ENCODE measurements at places on chromosomes 7 and 10. TPM values are rescaled to one million over a fixed set of nuclear protein-coding genes. Genes with fewer than 3 reads are reported as not detected.

GRCh38 chr7:111029574-111030251, 61.2 kb upstream of the LRRN3 start:
- H3K4me1 ChIP-seq: no peaks in the 10 kb centered on the region
- H3K36me3 ChIP-seq: no peaks in the 10 kb centered on the region
- DNase-seq: no peak
- no peak overlapping the region for H3K4me3 ChIP-seq
- H3K27me3 ChIP-seq: no peaks in the 10 kb centered on the region

Gene CCL26
- polyA plus RNA-seq: 9.8 TPM

DNA sequence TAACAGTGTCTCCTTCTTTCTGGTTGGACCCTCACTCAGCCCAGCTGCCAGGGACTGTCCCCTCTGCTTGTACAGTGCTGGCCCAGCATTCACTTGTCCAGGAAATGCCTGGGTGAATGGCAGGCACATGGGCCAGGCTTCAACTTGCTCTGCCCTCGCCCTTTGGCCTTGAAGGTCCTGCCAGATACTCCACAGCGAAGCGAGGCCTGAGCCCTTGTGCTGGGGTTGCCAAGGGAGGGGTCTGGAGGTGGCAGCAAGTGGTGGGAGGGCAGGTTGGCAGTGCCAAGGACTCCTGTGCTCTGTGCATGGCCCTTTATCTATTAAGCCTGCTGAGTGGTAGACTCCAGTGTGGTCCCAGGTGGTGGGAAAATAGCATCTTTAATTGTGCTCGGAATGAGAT, 75.7 kb downstream of the CDH23 start:
- no peak for DNase-seq
- H3K36me3 ChIP-seq: no peaks in the 10 kb centered on the region
- H3K4me3 ChIP-seq: no peak overlapping the region
- peaks cover 23% of the 10 kb centered on the region for H3K4me1 ChIP-seq
- H3K27me3 ChIP-seq: no peaks in the 10 kb centered on the region

DNA sequence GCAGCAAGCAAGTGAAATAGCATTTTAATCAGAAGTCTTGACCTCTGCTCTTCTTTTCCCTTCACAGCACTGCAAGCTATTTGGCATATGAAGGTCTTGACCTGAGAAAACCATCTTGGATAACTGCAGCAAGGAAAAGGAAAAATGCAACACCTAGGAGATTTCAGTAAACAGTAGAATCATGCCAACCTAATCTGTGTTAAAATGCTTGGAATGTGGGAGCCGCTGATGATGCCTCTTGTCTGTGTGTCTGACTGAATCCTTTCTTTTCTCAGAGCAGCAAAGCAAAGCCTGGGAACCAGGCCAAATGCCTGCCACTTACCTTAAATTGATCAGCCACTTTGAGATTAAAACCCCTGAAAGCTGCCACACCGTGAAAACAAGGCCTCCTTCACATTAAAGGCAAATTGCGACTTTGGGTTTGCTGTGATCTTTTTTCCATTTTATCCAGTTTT, 80.4 kb upstream of the CDK6 start:
- no peaks in the 10 kb centered on the region for H3K36me3 ChIP-seq
- H3K4me1 ChIP-seq: no peaks in the 10 kb centered on the region
- no peak overlapping the region for H3K27ac ChIP-seq
- DNase-seq: no peak

Gene CTAGE8
- polyA plus RNA-seq: not detected

GRCh38 chr7:117489016-117489415, 9.2 kb downstream of the CFTR start:
- DNase-seq: no peak
- H3K4me3 ChIP-seq: no peak overlapping the region
- H3K4me1 ChIP-seq: no peaks in the 10 kb centered on the region
- no peaks in the 10 kb centered on the region for H3K27me3 ChIP-seq

Gene C10orf143
- polyA plus RNA-seq: 5.7 TPM

Gene GTPBP10
- 13.9 TPM for polyA plus RNA-seq

GRCh38 chr7:72435925-72436480, 23.9 kb upstream of the CALN1 start:
- no peak overlapping the region for H3K27ac ChIP-seq
- no peaks in the 10 kb centered on the region for H3K36me3 ChIP-seq
- no peaks in the 10 kb centered on the region for H3K4me1 ChIP-seq
- no peak for DNase-seq
- no peak overlapping the region for H3K4me3 ChIP-seq
- H3K27me3 ChIP-seq: no peaks in the 10 kb centered on the region

DNA sequence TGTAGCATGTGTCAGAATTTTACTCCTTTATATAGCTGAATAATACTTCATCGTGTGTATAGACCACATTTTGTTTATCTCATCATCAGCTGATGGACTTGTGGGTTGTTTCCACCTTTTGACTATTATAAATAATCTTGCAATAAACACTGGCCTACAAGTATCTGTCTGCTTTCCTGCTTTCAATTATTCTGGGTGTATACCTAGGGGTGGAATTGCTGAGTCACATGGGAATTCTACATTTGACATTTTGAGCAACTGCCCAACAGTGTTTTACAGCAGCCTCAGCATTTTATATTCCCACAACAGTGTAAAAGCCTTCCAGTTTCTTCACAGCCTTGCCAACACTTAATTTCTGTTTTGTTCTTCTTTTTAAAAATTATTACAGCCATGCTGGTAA, 200.3 kb upstream of the PRSS1 start:
- H3K27me3 ChIP-seq: no peaks in the 10 kb centered on the region
- no peak for DNase-seq
- no peak overlapping the region for H3K4me3 ChIP-seq
- H3K27ac ChIP-seq: no peak overlapping the region
- no peaks in the 10 kb centered on the region for H3K4me1 ChIP-seq

- H3K4me3 ChIP-seq: no peak overlapping the region
- no peak for DNase-seq
- H3K4me1 ChIP-seq: peaks cover 43% of the 10 kb centered on the region
- no peaks in the 10 kb centered on the region for H3K27me3 ChIP-seq
- H3K36me3 ChIP-seq: no peaks in the 10 kb centered on the region
Observed at GRCh38 chr10:124674768-124675222, 69.4 kb downstream of the FAM53B start.

DNA sequence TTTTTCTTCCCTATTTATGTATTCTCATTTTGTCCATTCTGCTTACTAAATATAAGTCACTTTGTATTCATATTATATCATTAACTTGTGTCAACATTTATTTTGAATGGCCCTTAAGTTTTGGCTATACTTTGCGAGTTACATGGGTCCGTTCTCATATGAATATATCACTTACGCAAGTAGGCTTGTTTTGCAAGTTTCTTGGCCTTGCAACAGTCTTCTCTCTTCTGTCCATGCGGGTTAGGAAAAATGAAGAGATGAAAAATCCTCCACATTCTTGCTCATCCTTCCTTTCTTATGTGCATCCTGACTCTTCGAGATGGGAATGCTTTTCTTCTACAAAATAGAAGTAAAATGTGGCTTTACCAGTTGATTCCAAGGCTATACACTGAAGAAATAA, 82.8 kb downstream of the GPR158 start:
- H3K27ac ChIP-seq: no peak overlapping the region
- H3K4me3 ChIP-seq: no peak overlapping the region
- H3K4me1 ChIP-seq: no peaks in the 10 kb centered on the region
- no peaks in the 10 kb centered on the region for H3K27me3 ChIP-seq

DNA sequence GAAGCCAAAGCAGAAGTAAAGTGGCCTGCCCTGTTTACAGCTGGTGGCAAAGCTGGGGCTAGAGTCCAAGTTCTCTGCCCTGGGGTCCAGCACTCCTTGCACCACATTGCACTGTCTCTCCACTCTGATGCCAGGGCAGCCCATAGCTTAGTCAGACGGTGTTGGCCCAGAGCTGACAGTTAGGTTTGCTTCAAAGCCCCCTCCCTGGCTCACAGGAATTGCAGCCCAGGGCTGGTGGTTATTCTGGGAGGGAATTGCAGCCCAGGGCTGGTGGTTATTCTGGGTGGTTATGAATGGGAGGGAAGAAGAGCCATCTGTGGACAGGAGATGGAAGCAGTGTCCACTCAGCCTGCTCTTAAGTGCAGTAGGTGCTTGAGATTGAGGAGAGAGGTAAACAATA, 88.9 kb downstream of the SCRN1 start:
- no peak for DNase-seq
- no peaks in the 10 kb centered on the region for H3K27me3 ChIP-seq
- H3K4me3 ChIP-seq: no peak overlapping the region
- no peaks in the 10 kb centered on the region for H3K36me3 ChIP-seq
- no peaks in the 10 kb centered on the region for H3K4me1 ChIP-seq

Gene RNF32
- 0.93 TPM for polyA plus RNA-seq

All from ovary (tissue), 10 donors.